ENCODE measurements at places on chromosomes 13 and 19.

DNA sequence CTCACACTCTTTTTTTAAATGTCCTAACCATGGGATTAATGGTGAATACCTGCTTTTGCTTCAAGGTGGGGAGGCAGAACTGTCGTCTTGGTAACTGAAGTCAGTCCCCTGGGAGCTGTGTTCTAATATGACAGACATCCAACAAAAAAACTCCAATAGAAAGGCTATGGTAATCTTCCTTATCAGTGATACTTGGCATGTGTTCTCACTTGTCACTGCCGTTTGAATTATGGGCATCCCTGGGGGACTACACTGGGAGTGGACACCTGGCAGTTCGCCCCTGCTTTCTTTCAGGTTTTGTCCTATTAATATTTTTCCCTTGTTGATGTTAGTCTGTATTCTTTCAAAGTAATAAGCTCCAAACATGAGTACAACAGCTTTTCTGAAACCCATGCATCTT is 252.6 kb downstream of the SLITRK5 start:
- no peaks in the 10 kb centered on the region for H3K27me3 ChIP-seq
- no peaks in the 10 kb centered on the region for H3K36me3 ChIP-seq
- no peak overlapping the region for H3K4me3 ChIP-seq
- no peak overlapping the region for H3K27ac ChIP-seq
- H3K4me1 ChIP-seq, result peaks cover 7% of the 10 kb centered on the region

DNA sequence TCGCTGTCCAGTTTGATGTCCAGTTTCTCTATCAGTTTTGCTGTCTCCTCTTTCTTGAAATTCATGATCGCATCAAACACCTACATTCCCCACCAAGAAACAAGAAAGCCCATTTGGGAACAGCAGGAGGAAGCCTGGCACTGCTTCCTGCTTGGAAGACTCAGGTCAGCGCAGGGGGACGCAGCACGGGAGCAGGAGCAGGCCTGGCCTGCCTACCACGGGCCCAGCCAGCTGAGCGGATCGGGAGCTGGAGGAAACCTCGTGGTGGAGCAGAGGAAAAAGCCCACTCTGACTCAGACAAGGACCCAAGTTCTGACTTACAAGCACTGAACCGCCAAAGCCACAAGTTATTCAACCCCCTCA is 3.9 kb downstream of the EEF2 start:
- peaks cover 3% of the 10 kb centered on the region for H3K27me3 ChIP-seq
- peaks cover 31% of the 10 kb centered on the region for H3K36me3 ChIP-seq
- DNase-seq, result no peak
- peak overlapping the region; percentile 60 for H3K4me3 ChIP-seq
- H3K4me1 ChIP-seq, result peaks cover 30% of the 10 kb centered on the region

GRCh38 chr13:95235199-95235756 is 66.0 kb downstream of the ABCC4 start:
- no peaks in the 10 kb centered on the region for H3K27me3 ChIP-seq
- H3K27ac ChIP-seq, result no peak overlapping the region
- peaks cover 19% of the 10 kb centered on the region for H3K4me1 ChIP-seq

- peaks cover 3% of the 10 kb centered on the region for H3K27me3 ChIP-seq
- no peaks in the 10 kb centered on the region for H3K4me1 ChIP-seq
- H3K36me3 ChIP-seq, result no peaks in the 10 kb centered on the region
- peak overlapping the region; percentile 96 for H3K27ac ChIP-seq
- DNase-seq, result no peak
These were observed 10.6 kb downstream of the FUT6 start for GRCh38 chr19:5828661-5829566.

DNA sequence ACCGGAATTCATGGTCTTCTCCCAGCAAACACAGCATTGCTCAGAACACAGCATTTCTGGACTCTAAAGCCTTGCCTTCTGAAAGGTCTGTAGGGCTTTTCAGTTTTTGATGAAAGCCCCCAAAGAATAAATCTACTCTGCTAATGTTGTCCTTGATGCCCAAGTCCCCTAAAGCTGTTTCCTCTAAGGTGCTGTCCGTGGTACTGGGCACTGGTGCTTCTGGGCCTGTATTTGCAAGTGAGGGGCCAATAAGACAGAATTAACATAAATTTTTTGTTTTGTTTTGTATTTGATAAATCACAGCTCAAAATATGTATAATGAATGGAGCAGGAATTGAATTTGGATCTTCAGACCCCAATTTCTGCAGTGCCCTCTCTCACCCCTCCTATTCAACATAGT is 12.1 kb upstream of the LGALS13 start:
- H3K36me3 ChIP-seq, result no peaks in the 10 kb centered on the region
- no peak for DNase-seq
- H3K27ac ChIP-seq, result no peak overlapping the region
- H3K27me3 ChIP-seq, result peaks cover 15% of the 10 kb centered on the region

- H3K4me1 ChIP-seq, result no peaks in the 10 kb centered on the region
- DNase-seq, result no peak
- H3K4me3 ChIP-seq, result no peak overlapping the region
- peaks cover 37% of the 10 kb centered on the region for H3K36me3 ChIP-seq
- H3K27ac ChIP-seq, result no peak overlapping the region
- H3K27me3 ChIP-seq, result no peaks in the 10 kb centered on the region
These were observed 102.6 kb downstream of the DOCK9 start for GRCh38 chr13:98875146-98875729.

DNA sequence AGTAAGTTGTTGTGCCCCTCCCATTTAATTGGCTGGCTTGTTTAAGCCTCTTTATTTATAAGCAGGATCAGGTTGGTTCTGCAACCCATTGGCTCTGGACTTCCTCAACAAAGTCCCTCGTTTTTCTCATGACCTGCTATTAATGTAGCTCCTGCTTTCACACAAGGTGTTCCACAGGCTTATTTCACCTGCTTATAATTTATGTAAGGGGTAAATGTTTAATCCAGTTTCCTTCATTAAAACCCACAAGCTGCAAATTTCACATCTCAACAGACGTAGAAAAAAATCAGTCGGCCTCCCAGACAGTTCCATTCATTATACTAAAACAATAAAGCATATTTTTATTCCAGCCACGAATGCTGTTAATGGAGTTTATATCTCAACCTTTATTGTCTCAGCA is 86.1 kb downstream of the TBC1D4 start:
- H3K27me3 ChIP-seq, result no peaks in the 10 kb centered on the region
- no peak overlapping the region for H3K27ac ChIP-seq
- H3K36me3 ChIP-seq, result peaks cover 11% of the 10 kb centered on the region
- no peak overlapping the region for H3K4me3 ChIP-seq
- no peak for DNase-seq

DNA sequence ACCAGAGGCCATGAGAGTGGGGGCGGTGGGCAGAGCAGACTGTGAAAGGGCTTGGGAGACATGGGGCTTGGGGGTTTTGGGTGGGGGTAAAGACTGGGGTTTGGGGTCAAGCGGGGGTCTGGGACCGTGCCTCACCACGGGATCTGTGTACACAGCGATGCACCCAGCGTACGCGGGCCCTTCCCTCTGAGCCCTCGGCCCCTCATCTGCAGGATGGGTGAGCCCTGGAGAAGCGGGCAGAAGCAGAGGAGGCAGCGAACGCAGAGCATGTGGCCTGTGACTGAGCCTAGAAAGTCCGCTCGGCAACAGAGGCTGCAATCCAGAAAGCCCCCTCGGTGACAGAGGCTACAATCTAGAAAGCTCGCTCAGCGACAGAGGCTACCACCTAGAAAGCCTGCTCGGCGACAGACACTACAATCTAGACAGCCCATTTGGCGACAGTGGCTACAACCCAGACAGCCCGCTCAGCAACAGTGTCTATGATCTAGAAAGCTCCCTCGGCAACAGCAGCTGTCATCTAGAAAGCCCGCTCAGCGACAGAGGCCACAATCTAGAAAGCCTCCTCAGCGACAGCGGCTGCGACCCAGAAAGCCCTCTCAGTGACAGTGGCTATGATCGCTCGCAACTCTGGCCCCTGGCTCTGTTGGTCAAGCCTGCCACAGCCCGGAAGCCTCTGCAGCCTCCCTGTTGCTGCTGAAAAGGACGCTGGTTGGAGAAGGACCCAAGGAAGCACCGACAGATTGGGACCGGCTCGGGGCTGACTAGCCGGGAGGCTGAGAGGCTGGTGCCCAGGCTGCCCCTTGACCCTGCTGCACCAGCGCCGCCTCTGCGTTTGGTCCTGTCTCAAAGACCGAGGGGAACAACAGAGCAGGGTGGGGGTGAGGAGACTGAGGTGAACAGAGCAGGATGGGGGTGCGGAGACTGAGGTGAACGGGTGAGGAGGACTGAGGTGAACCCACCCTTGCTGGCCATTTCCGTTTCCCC is 68.6 kb downstream of the SPACA7 start:
- H3K4me1 ChIP-seq, result no peaks in the 10 kb centered on the region
- H3K4me3 ChIP-seq, result no peak overlapping the region
- no peak for DNase-seq
- H3K27me3 ChIP-seq, result peaks cover 38% of the 10 kb centered on the region
- no peaks in the 10 kb centered on the region for H3K36me3 ChIP-seq

DNA sequence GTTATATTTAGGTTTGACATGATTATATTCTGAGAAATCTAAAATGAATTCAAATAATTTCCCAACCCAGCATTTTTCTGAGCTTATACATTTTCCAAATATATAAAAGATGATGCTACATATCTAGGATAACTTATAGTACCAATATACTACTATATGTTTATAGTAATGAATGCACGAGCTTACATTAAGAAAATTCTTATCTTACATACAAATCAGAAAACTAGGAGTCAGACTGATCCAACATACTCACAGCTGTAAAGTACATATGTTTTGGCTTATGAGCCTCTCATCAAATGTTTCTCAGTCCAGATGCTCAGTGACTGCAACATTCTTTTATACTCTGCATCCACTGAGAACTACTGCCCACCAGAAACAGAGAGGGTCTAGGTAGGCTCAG is 491.3 kb upstream of the KLF12 start:
- no peak overlapping the region for H3K4me3 ChIP-seq
- no peak for DNase-seq
- H3K4me1 ChIP-seq, result no peaks in the 10 kb centered on the region
- no peaks in the 10 kb centered on the region for H3K27me3 ChIP-seq
- no peak overlapping the region for H3K27ac ChIP-seq

- peak overlapping the region; percentile 68 for H3K4me3 ChIP-seq
- H3K4me1 ChIP-seq, result peaks cover 7% of the 10 kb centered on the region
- DNase-seq, result peak; percentile 87
- H3K36me3 ChIP-seq, result no peaks in the 10 kb centered on the region
- no peak overlapping the region for H3K27ac ChIP-seq
These were observed 42.6 kb upstream of the ADGRL1 start for GRCh38 chr19:14248578-14249011.

GRCh38 chr13:43359536-43359935 is 336.1 kb downstream of the DNAJC15 start:
- H3K27me3 ChIP-seq, result no peaks in the 10 kb centered on the region
- no peak overlapping the region for H3K27ac ChIP-seq
- H3K4me3 ChIP-seq, result no peak overlapping the region
- no peak for DNase-seq
- H3K4me1 ChIP-seq, result peaks cover 33% of the 10 kb centered on the region
- H3K36me3 ChIP-seq, result no peaks in the 10 kb centered on the region

DNA sequence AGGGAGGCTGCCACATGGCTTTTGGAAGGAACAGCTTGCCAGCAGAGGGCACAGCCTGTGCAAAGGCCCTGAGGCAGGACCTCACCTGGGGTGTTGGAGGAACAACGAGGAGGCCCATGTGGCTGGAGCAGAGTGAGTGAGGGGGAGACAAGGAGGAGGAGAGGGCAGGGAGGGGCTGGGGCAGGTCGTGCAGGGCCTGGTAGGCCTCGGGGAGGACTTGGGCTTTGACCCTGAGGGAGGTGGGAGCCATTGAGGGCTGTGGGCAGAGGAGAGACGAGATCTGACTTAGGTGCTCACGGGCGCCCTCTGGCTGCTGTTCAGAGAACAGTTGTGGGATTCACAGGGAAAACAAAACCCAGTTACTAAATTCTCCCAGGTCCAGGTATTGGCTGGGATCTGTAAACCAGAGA is 25.2 kb downstream of the ZNRF4 start:
- H3K4me1 ChIP-seq, result peaks cover 16% of the 10 kb centered on the region
- no peak overlapping the region for H3K4me3 ChIP-seq
- no peak for DNase-seq
- H3K27me3 ChIP-seq, result peaks cover 28% of the 10 kb centered on the region
- H3K27ac ChIP-seq, result no peak overlapping the region

DNA sequence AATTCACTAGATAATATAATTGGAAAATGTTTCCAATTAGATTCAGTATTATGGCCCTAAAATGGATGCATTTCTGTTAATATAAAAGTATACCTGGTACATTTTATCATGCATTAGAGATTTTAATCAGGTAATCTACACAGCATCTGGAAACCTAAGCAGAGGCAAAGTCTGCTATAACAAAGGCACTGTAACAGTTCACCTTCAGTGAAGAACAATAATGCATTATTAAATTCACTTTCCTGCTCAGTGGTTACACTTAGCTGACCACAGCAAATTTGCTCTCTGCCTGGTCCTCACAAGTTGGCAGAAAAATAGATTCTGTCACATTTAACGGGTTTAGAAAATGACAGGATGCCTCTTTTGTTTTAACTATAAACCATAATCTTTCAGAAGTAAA is 326.9 kb downstream of the DACH1 start:
- H3K27ac ChIP-seq, result no peak overlapping the region
- no peak overlapping the region for H3K4me3 ChIP-seq
- no peaks in the 10 kb centered on the region for H3K27me3 ChIP-seq
- no peak for DNase-seq
- H3K36me3 ChIP-seq, result peaks cover 12% of the 10 kb centered on the region

GRCh38 chr19:963486-963951 is 20.6 kb upstream of the WDR18 start:
- no peaks in the 10 kb centered on the region for H3K27me3 ChIP-seq
- no peak for DNase-seq
- H3K36me3 ChIP-seq, result peaks cover 22% of the 10 kb centered on the region
- H3K27ac ChIP-seq, result peak overlapping the region; percentile 56
- H3K4me3 ChIP-seq, result peak overlapping the region; percentile 51

GRCh38 chr13:77774181-77774580 is 76.7 kb downstream of the SLAIN1 start:
- no peaks in the 10 kb centered on the region for H3K4me1 ChIP-seq
- H3K4me3 ChIP-seq, result no peak overlapping the region
- DNase-seq, result no peak

DNA sequence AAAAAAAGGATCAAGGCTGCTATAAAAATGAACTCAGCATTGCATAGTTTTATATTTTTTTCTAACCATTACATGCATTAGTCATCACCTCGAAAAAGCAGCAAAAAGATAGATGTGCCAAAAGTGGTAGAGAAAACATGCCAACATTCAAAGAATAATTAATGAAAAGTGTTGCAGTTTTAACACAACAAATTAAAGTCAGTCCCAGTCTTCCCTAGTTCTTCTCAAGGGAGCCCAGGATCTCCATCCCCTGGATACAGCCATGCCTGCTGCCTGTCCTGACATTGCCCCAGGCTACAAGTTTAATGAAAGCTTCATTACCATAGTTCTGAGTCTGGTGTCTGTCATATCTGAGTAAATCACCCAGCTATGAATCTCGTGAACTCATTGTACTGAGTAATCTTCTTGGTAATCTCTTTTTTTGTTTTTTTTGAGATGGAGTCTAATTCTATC is 116.6 kb upstream of the KLF12 start:
- H3K27ac ChIP-seq, result no peak overlapping the region
- no peaks in the 10 kb centered on the region for H3K27me3 ChIP-seq
- H3K4me3 ChIP-seq, result no peak overlapping the region
- H3K36me3 ChIP-seq, result no peaks in the 10 kb centered on the region

All from type B pancreatic cell (in vitro differentiated cells).